ENCODE measurements at places on chromosomes 5 and 9.

DNA sequence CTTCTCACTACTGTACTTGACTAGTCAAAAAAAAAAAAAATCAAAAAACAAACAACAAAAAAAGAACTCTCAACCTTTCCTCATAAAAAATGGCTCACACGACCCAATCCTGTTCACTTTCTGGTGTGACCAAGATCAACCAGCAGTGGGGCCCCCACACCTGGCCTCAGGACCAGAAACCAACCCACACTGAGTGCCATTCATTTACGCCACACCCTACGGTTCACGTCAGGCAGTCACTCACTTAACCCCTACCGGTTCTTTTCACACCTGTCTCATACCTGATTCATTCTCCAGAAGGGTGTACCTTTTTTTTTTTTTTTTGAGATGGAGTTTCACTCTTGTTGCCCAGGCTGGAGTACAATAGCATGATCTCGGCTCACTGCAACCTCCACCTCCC, 5.7 kb downstream of the SUSD1 start:
- no peak for DNase-seq

GRCh38 chr9:96048956-96049831, 173.7 kb downstream of the ERCC6L2 start:
- no peak for DNase-seq

- DNase-seq: no peak
Observed at GRCh38 chr5:177426566-177427210, at the start of gene GRK6. Gene GRK6 (plus strand): TSS chr5:177426676. CDS start chr5:177426846, 170 bp downstream.

- DNase-seq: no peak
Observed at GRCh38 chr5:2702096-2702879, 49.2 kb downstream of the IRX2 start.

GRCh38 chr5:138096997-138097828, 13.4 kb downstream of the WNT8A start:
- DNase-seq: no peak

- DNase-seq: no peak
Observed at GRCh38 chr5:33284681-33285080, 156.1 kb upstream of the TARS1 start.
